ENCODE measurements at places on chromosomes 5 and 9.

DNA sequence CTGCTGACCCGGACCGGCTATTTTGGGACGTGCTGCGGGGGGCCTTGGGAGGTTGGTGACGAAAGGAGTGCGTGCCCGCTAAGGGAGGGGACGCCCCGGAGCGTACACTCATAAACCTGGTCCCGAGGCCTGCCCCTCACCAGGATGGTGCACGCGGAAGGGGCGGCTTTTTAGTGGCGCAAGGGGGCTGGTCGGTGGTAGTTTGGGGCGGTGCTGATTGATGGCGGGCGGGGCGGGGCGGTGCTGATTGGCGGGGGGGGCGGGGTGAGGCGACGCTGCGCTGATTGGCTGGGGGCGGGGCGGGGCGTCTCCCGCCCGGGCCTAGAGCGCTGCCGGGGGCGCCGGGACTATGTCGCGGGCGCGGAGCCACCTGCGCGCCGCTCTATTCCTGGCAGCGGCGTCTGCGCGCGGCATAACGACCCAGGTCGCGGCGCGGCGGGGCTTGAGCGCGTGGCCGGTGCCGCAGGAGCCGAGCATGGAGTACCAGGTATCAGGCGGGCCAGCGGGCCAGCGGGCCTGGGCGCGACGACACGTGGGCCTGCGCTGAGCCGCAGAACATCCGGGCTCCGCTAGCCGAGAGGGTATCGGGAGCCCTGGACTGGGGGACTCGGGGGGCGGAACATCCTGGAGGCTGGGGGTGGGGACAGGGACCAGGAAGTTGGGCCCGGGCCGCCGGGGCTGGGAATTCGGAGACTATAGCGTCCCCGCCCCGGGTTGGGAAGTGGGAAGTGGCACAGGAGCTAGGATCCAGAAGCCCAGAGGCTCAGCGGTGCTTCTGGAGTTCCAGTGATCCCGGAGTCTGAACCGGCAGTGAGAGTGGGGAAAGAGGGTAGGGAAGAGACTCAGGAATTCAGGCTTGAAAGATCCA lies at the start of gene FPGS:
Gene FPGS (plus strand): TSS at position 307 of the 868 bp plus-strand sequence. CDS start 43 bp downstream, at position 350.
- peak; percentile 84 for DNase-seq

DNA sequence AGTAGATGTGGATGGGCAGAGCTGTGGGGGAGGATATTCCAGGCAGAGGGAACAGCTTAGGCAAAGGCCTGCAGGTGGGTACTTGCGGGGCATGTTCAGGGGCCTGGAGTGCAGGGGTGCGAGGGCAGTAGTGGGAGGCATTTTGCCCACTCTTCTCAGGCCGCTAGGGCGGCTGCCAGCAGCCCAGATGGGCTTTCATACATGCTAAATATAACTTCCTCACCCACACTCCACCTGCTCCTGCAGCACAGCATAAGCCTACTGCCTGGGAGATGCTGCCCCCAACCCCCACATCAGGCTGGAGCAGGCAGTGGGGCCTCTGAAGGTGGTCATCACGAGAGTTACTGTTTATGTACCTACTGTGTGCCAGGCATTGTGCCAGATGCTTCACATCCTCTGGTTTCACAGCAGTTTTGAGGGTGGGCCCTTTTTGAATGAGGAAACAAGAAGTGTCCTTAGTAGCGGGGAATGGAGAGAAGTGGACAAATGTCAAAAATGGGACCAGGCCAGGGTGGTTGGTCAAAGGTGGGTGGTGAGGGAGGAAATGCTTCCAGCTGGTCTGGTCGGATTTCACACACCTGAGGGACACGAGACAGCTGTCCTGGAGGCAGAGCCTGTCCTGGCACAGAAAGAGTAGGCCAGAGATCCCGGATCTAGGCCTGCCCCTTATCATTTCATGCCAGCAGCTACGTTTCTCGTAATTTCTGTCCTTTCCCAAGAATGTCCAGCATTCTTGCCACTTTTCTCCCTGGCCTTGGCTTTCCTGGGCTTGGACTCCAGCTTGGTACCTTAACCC lies 12.1 kb downstream of the RGS14 start:
- DNase-seq: no peak

GRCh38 chr5:58890265-58890664 lies 307.4 kb downstream of the RAB3C start:
- DNase-seq: no peak

DNA sequence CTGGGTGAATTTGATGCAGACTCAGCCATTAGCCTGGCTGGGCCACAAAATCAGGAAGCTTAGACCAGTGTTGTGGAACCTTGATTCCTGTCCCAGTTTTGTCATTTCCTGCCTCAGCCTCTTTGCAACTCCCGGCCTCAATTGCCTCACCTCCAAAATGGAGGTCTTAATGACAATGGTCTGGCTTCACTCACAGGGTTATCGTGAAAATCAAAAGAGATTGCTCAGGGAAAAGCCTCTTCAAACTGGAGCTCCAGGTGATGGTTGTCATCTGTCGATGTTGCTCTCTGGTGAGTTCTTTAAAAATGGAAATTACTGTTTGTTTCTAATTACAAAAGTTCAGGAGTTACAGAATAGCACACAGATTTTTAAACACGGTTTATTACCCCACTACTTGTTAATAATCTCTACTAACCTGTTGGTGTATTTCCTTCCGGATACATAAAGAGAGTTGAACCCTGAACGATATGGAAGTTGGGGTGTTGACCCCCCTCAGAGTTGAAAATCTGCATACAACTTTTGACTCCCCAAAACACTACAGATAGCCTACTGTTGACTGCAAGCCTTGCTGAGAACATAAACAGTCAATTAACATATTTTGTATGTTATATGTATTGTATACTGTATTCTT lies 109.9 kb upstream of the CPEB4 start:
- DNase-seq: no peak

DNA sequence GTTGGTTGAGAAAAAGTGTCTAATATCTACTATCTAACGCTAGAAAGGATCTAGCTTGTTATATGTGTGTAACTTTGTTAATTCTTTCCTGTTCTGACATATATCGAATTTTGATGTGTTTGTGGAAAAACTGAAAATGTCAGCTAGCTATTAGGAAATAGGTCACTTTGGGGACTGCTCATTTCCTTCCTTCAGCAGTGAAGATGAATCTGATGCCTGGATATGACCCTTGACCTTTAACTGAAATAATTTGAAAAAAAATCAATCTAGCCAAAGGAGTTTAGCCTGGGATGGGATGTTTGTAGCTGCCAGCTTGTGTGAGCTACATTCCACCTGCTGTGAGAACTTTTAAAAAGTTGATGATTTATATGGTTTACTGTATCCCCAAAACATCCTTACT lies 66.8 kb downstream of the CD180 start:
- no peak for DNase-seq

DNA sequence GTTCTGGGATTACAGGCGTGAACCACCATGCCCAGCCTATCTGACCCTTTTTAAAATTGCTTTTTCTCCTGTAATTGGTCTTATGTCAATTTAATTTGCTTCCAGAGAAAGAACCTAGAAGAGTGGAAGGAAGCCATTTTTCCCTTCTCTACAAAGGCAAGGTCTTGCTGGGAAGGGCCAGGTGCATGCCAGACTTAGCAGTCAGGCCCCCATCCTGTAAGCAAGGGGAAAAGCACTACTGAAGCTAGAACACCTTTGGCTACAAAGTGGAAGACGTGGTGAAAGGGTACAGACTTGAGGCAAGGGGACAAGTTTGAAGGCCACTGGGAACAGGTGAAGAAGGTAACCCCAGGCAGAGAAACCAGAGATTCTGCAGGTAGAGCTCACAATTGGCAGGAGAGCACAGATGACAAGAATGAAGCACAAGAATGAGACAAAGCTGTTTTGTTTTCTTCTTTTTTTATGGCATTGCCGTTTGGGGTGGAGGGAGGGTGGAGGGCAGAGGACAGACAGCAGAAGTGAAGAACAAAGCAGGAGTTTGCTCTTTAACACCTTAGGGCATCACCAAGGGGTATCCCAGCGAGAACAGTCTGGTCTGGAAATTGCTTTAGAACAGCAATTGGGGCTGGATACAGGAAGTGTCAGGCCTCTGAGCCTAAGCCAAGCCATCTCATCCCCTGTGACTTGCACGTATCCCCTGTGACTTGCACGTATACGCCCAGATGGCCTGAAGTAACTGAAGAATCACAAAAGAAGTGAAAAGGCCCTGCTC lies 72.9 kb downstream of the SERINC5 start:
- no peak for DNase-seq

- no peak for DNase-seq
Observed at GRCh38 chr5:154406231-154406630, 39.6 kb upstream of the SAP30L start.

- DNase-seq: no peak
Observed at GRCh38 chr9:92175441-92175840, 60.2 kb upstream of the SPTLC1 start.

- DNase-seq: no peak
Observed at GRCh38 chr9:2339416-2339815, 282.2 kb upstream of the VLDLR start.

- DNase-seq: no peak
Observed at GRCh38 chr5:18487928-18488480, 853.7 kb downstream of the TAF11L14 start.

- peak; percentile 29 for DNase-seq
Observed at GRCh38 chr9:36995927-36996705, 38.0 kb downstream of the PAX5 start.

DNA sequence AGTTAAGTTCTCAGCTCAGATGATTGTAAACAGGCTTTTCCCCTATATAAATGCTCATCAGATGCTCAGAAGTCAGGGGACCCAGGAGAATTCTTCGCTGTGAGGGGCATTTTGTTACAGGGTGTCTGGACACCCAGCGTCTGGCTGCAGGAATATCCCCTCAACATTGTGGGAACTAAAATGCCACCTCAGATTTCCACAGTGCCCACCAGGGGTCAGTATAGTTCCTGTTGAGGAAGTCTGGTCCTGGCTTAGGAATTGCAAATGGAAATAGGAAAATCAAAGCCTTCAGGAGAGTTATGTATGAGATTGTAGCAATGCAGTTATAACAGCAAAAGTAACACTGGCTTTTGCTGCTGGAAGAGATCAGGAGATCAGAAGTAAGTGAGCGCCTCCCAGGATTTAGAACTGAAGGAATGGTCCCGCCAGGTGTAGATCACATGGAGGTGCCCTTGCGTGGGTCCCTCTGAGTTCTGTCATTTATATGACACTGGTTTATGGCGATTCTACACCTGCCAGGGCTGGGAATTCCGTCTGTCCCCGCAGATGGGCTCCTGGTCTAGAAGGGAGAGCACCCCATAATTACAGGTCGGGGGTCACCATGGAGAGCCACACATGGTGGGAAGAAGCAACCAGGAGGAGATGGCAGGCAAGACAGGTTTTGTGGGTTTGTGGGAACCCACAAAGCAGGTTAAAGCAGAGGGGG lies 47.1 kb upstream of the CTSL start:
- peak; percentile 22 for DNase-seq

GRCh38 chr9:130188860-130189481 lies 16.8 kb downstream of the NCS1 start:
- DNase-seq: no peak

DNA sequence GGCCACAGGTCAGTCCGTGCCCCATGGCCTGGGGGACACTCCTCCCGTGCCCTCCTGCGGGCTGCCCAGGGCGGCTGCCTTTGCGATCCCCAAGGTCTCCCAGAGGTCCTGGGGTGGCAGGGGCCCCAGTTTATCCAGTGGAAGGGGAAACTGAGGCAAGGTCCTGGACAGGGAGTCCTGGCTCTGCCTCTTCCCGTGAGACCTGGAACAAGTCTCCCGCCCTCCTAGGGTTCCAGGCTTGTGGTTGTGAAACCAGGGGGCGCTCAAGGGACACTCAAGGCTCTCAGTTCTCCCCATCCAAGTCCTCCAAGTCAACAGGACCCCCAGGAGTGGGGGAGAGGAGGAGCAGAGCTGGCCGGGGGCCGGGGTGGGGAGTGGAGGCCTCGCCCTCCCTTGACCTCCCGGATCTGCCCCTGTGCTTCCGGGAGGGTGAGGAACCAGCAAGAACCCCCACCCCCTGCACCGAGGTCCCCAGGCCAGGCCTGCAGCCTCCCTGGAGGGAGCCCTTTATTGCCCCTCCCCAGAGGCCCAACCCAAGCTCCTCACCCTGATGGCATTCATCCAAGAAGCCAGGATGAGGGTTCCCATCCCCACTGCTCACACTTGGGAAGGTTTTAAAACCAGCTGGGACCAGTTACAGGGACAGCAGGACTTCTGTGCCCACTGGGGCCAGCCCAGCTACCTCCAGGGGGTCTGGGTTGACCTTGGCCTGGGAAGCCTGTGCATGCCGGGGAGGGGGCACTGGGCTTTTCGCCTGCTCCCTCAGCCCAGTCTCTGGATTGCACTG lies 24.7 kb upstream of the TMEM250 start:
- no peak for DNase-seq

DNA sequence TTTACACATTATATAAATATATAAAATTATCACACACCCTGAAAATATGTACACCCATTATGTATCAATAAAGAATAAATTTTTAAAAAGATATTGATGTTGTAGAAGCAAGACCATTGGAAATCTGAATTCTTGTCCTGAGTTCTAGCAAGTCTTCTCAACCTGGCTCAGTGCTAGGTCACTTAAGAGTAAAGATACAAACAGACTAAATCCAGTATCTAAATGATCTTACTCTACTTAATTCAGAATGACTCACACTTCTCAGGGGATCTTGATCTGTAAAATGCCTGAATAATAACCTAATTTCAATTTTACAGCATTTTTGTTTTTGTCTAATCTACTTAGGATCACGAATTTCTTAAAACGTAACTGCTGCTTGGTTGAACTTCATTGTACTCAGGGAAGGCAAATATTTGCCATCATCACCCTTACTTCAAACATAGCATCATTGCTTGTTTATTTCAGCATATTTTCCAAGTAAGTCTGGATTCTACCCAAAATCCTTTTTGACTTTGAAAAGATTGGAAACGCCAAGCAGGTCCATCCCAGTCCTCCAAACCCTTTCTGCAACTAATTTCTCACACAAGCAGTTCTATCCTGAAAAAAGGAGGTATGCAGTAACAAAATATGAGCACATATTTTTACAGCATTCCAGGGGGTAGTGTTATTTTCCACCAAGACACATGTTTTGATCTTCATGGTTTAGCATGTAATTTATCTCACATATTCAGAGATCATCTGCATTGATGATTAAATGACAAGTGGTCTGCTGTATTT lies 582.6 kb downstream of the PSAT1 start:
- no peak for DNase-seq

DNA sequence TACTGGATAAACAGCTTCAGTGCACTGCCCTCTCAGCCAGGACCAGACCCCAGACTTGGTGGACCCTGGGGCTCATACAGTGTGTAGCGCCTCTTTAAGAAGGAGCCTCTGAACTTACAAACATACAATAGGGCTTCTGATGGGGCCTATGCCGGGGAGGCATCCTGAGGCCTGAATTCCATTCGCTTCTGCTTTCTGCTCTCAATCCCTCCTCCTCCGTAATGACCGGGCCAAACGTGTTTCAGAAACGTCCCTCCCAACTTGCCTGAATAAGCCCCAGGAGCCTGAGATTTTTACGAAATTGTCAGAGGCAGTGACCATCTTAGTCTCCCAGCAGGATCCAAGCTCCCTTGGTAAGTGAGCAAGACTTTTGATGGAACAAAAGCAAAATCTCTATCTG lies 128.1 kb upstream of the BOD1 start:
- DNase-seq: no peak

Measured in stimulated activated CD4-positive, alpha-beta T cell treated with anti-CD3 and anti-CD28 coated beads, TNF-alpha, amount 100 ng/mL, for 24 hours (primary cell).